ENCODE measurements at places on chromosomes 12 and 14. TPM values are rescaled to one million over a fixed set of nuclear protein-coding genes. Genes with fewer than 3 reads are reported as not detected.

SERPINA12 gene
- total RNA-seq = not detected

NPAS3 gene
- 0.70 TPM for total RNA-seq

GLT8D2 gene
- total RNA-seq = 0.87 TPM

CATSPERB gene
- total RNA-seq = 0.17 TPM

- no peak for DNase-seq
Observed at GRCh38 chr14:22634233-22634900, 9.8 kb downstream of the OR6J1 start.

DNA sequence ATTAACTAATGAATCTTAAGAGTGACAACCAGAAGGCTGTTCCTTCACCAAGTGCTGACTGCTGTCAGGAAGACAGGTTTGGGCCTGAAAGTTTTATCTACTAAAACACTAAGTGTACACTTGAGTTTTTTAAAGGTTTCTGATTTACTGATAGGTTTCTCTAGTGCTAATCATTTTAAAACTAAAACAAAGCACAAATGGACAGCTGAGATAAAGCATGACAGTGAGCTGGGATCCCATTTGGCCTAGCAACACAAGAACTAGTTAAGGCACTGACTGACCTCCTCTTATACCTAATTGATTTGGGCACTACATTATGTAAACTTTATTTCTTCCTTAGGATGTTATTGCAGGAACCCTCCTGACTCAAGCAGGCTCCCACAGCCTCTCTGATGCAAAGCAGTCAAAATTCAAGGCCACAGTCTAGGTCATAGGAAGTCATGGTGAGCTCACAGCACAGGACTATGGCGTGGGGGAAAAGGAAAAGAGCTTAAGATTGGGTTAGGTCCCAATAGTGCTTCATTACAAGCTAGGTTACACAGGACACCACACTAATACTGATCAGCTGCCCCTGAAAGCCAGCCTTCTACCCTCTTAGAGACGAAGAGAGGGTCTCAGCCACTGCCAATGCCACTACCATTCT, 3.5 kb downstream of the STXBP6 start:
- DNase-seq = no peak
